Activated T-helper 17 cell treated with anti-CD3 and anti-CD28 coated beads, Interleukin-2, amount 50 U/mL, for 72 hours (primary cell): ENCODE measurements at places on chromosomes 5 and 9.

DNA sequence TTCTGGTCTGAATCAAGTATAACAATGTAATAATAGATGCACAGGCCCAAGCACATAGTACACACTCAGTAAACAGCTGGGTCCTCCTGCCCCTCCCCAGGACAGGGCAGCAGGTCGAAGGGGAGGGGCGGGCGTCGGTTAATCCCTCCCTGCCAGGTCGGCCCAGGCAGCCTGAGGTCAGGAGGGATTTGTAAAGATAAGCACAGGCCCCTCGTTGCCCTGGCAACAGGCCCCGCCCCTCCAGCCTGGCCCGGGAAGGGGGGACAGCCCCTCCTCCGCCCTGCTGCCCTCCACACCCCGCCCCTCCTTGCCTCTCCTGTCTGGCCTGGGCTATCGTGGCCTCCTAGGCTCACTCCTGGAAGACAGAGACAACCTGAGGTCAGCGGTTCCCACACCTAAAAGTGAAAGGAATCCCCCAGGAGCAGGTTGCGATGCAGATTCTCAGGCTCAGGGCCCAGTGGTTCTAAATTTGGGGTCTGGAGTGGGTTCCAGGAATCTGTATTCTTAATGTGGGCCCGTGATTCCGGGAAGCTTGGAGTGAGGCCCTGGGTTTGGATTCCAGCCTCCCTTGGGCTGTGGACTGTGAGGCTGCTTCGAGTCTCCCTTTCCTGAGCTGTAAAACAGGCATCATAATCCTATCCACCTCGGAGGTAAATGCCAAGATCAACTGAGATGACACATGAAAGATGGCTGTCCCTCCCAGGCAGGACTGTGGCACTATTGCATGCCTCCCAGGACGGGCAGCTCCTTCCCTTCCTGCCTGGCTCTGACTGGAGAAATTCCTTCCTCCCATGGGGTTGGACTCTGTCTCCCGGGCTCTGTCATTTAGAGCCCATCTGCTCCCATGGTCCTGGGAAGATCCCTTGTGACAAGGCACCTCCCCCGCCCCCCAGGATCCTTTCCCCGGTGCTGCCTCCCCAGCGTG, 4.4 kb downstream of the CRB2 start:
- peaks cover 7% of the 10 kb centered on the region for H3K27me3 ChIP-seq
- no peak for ATAC-seq
- no peak overlapping the region for H3K27ac ChIP-seq
- no peak overlapping the region for H3K4me3 ChIP-seq
- no peaks in the 10 kb centered on the region for H3K36me3 ChIP-seq

GRCh38 chr9:77588271-77588937, 59.7 kb downstream of the GNA14 start:
- no peak overlapping the region for H3K4me3 ChIP-seq
- H3K36me3 ChIP-seq = no peaks in the 10 kb centered on the region
- H3K4me1 ChIP-seq = no peaks in the 10 kb centered on the region
- no peak for ATAC-seq
- H3K27me3 ChIP-seq = peaks cover 14% of the 10 kb centered on the region

DNA sequence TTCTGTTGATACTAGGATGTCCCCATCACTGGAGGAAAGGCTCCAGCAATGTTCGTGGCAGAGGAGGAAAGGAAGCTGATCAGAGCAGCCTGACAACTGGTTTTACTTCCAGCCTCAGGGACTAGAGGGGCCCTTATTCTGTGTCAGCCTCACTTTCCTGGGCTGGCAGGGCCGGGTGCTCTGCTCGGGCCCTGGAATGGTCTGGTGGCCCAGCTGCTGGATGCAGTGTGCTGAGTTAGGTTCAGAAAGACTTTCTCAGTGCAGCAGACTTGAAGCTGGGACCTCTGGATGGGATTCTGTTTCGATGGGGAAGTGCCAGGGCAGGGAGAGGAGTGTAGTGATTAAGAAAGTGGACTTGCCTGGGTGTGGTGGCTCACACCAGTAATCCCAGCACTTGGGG, 81.0 kb downstream of the MACROH2A1 start:
- H3K4me3 ChIP-seq = no peak overlapping the region
- H3K36me3 ChIP-seq = no peaks in the 10 kb centered on the region
- H3K27ac ChIP-seq = no peak overlapping the region
- ATAC-seq = no peak
- H3K4me1 ChIP-seq = no peaks in the 10 kb centered on the region

DNA sequence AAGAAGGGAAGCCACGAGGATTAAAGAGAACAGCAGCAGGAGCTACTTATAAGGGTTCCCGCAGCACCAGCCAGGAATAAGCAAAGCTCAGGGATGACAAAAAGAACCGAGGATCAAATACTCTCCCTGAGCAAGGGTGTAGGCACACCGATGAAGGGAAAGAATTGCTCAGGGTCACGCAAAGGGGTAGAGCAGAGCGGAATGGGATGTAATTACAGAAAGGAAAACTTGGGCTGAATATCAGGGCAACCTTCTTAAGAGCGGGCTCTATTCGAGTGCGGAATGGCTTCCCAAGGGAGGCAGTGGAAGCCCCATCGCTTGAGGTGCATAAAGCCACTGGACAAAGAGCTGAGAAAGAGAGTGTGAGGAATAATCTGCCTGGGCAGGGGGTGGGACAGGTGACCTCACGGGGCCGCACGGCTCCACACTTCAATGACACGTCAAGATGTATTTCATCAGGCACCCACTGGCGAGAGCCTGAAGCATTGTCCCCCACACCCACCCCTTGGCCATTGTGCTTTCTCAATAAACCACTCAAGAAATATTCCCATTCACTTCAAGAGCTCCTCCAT, 162.2 kb downstream of the EBF1 start:
- H3K27me3 ChIP-seq = peaks cover 29% of the 10 kb centered on the region
- H3K4me3 ChIP-seq = no peak overlapping the region
- H3K36me3 ChIP-seq = no peaks in the 10 kb centered on the region
- no peak for ATAC-seq

- H3K27me3 ChIP-seq = peaks cover 31% of the 10 kb centered on the region
- no peaks in the 10 kb centered on the region for H3K4me1 ChIP-seq
- peak; percentile 44 for ATAC-seq
- no peaks in the 10 kb centered on the region for H3K36me3 ChIP-seq
- H3K4me3 ChIP-seq = peak overlapping the region; percentile 44
These were observed 27.6 kb downstream of the TLX3 start for GRCh38 chr5:171336521-171337209.

DNA sequence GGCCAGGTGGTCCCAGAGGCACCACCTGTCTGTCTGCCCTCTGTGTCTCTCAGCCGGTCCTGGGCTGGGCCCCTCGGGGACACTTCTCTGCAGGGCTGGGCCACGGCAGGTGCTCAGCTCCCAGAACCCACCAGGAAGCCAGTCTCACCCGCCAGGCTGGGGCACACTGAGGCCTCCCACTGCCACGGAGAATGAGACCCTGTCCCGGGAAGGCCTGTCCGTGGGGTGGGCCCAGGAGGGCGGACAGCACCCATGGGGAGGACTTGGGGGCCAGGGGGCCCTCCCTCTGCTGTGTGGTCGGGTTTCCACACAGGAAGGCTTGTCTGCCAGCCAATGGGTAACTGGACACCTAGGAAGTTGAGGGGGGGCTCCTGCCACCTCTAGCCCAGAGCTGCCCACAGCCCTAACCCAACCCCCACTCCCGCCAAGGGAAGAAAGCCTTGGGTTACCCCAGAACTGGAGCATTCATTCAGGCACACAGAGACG, 4.1 kb upstream of the TUBB4B start:
- H3K36me3 ChIP-seq = peaks cover 9% of the 10 kb centered on the region
- H3K4me1 ChIP-seq = peaks cover 5% of the 10 kb centered on the region
- H3K4me3 ChIP-seq = no peak overlapping the region
- peaks cover 4% of the 10 kb centered on the region for H3K27me3 ChIP-seq
- no peak overlapping the region for H3K27ac ChIP-seq
- ATAC-seq = no peak

DNA sequence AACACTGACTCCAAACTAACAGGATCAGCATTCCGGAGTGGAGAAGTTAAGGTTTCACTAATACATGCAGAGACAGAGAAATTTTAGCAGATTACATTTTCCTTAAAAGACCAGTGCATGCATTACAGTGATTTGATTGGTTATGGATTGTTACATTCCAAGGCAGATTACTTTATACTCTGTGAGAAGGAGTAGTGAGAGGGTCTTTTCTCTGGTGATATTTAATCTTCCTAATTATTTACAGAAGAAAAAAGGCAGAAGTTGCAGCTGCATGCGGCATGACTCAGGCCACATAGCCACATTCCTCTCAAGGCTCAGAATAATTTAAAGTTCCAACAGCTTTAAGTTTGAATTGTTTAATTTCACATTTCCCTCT, 53.0 kb upstream of the PDZD2 start:
- no peak overlapping the region for H3K4me3 ChIP-seq
- H3K27ac ChIP-seq = no peak overlapping the region
- no peak for ATAC-seq
- no peaks in the 10 kb centered on the region for H3K36me3 ChIP-seq
- peaks cover 15% of the 10 kb centered on the region for H3K27me3 ChIP-seq

DNA sequence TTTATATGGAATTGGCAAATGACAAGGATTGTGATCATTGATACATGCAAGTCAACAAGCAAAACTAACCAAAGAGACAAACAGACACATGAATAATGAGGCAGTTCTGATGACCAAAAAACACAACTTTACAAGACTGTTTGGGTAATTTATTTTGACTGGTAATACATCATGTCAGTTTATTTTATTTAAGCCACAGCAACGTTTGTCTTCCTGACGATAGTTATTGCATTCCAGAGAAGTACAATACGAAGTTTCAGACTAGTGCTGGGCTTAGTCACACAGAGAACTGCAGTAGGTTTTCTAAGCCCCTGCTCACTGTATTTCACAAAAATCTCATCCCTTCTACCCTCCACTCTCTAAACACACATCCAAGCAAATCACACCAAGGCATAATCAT, 514.2 kb downstream of the RAB3C start:
- no peak for ATAC-seq
- H3K36me3 ChIP-seq = no peaks in the 10 kb centered on the region
- peak overlapping the region; percentile 12 for H3K4me3 ChIP-seq
- H3K27me3 ChIP-seq = no peaks in the 10 kb centered on the region

- no peaks in the 10 kb centered on the region for H3K36me3 ChIP-seq
- H3K4me1 ChIP-seq = no peaks in the 10 kb centered on the region
- H3K27me3 ChIP-seq = peaks cover 9% of the 10 kb centered on the region
- ATAC-seq = no peak
- no peak overlapping the region for H3K4me3 ChIP-seq
These were observed 109.8 kb upstream of the NR5A1 start for GRCh38 chr9:124616961-124617360.

- peaks cover 6% of the 10 kb centered on the region for H3K4me1 ChIP-seq
- H3K27me3 ChIP-seq = no peaks in the 10 kb centered on the region
- H3K4me3 ChIP-seq = no peak overlapping the region
- ATAC-seq = no peak
These were observed 15.2 kb upstream of the PHYKPL start for GRCh38 chr5:178247481-178248456.

DNA sequence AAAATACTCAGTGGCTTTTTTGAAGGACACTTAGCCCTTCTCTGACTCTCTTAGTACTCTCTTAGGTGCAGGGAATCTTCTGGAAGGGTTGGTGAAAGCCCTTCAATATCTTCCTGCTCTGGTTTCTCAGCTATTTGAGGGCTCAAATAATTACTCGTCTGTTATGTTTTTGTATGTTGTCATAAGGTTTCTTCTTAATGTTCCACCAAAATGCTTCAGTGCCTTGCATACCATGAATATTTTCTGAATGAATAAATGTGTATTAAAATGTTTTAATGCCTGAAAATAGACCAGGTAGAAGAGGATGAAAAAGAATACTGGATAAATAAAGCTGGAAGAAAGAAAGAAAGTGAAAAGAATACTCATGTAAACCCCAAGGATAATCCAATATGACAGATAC, 124.3 kb downstream of the STK32A start:
- no peaks in the 10 kb centered on the region for H3K4me1 ChIP-seq
- H3K4me3 ChIP-seq = no peak overlapping the region
- no peaks in the 10 kb centered on the region for H3K36me3 ChIP-seq

DNA sequence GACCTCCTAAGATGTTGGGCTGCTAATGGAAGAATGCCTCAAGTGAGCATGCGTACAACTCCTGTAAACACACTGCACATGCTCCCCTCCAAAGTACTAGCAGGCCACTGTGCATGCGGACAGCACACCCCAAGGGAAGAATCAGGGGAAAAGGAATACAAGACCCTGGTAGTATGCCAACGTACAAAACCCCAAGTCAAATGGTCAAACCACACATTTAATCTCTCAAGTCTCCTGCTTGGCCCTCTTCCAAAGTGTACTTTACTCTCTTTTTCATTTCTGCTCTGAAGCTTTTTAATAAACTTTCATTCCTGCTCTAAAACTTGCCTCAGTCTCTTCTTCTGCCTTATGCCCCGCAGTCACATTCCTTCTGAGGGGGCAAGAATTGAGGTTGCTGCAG, 466.4 kb downstream of the DMRTA1 start:
- no peak overlapping the region for H3K4me3 ChIP-seq
- H3K27me3 ChIP-seq = no peaks in the 10 kb centered on the region

GRCh38 chr5:112436144-112436543, 17.1 kb upstream of the EPB41L4A start:
- no peak overlapping the region for H3K4me3 ChIP-seq
- peaks cover 20% of the 10 kb centered on the region for H3K27me3 ChIP-seq
- H3K4me1 ChIP-seq = no peaks in the 10 kb centered on the region
- ATAC-seq = no peak

- no peak for ATAC-seq
- H3K36me3 ChIP-seq = no peaks in the 10 kb centered on the region
- H3K27me3 ChIP-seq = no peaks in the 10 kb centered on the region
- peaks cover 9% of the 10 kb centered on the region for H3K4me1 ChIP-seq
These were observed 118.6 kb upstream of the SARDH start for GRCh38 chr9:133856798-133857197.

GRCh38 chr9:21558615-21559401, 76.7 kb upstream of the IFNE start:
- ATAC-seq = peak; percentile 41
- peak overlapping the region; percentile 84 for H3K4me3 ChIP-seq
- H3K36me3 ChIP-seq = no peaks in the 10 kb centered on the region
- peak overlapping the region; percentile 45 for H3K27ac ChIP-seq
- peaks cover 30% of the 10 kb centered on the region for H3K27me3 ChIP-seq
